ENCODE measurements at places on chromosomes 3 and 15.

DNA sequence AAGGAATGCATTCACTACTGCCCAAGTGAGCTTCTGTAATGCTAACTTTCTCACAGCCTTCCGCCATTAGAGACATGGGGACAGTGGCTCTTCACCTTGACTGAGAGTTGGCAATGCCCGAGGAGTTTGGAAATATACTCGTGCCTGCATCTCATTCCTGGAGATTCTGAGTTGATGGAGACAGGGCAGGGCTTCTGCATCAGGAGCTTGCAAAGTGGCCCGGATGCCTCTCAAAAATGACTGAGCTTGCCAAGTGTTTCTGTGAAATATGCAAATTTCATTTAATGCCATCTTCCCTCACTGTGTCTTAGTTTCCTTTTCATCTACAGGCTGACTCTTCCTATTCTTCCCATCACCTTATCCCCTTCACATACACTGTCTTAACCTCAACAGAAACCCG lies 346.2 kb downstream of the GRM7 start:
- no peak for DNase-seq

DNA sequence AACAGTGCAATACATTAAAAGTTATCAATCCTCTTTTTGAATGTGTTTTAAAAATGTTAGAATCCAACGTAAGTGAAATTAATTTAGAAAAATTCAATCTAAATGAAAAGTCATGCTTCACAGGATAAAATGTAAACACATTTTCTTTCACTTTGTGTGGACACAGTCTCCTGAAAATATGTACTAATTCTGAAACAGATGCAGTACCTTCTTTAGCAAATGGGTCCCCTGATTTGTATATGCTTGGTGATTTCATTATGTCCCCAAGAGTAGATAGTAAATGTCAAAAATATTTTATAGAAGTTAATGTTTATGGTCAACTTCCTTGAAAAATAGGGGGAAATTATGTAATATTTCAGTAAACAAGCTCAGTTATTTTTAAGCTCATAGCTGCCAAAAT lies 28.9 kb downstream of the FOXP1 start:
- no peak for DNase-seq

GRCh38 chr3:48024401-48024800 lies 8.2 kb upstream of the MAP4 start:
- DNase-seq = no peak

DNA sequence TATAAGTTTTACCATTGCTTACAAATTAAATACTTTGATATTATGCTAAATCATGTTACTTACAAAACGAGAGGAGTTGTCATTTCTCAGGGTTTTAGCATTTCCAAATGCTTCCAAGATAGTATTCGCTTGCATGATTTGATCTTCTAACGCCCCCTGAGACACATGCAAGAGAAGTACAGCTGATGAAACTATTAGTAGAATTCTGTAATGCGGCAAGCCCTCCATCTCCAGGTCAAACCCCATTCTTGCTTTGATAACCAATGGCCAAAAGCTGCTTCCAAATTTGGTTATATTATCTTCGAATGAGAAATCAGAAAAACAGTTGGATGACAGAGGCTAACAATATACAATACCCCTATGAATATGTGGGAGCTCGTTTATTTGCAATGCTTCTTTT lies 14.7 kb downstream of the MYH15 start:
- no peak for DNase-seq

DNA sequence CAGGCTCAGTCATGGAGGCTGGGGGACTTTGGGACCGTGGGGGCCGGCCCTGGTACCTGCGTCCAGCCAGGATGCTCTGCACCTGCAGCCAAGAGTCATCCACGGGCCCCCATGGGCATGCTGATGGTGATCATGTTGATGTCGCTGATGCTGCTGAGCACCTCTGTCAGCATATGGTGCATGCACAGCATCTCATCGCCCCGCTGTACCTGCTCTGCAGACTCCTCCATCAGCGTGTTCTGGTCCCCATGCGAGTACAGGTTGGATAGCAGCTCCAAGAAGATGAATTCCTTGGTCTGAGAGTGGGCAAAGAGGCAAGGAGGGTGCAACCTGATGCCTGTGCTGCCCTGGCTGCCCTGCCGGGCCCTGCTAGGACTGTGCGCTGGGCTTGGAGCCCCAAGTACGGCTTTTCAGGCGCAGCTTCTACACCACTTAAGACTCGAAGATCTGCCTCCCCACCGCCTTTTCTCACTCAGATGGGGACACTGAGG lies 7.2 kb downstream of the RPS17 start:
- DNase-seq = no peak

DNA sequence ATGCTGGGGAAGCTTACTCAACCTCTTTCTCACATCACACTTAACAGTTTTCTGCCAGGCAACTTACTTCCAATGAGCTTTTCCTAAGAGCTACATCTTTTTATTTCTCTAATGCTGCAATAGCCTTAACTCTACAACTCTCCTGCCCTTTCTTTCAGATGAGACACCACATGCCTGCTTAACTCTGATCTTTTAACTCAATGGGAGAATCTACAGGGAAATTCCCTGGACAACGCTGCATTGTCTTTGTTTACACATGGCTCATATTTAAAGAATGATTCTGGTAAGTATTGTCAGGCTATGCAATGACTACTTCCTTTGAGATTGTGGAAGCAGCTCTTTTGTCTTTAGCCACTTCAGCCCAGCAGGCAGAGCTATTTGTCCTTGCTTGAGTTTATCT lies 353.1 kb upstream of the BCHE start:
- no peak for DNase-seq

GRCh38 chr3:103218146-103218545 lies 783.3 kb downstream of the ZPLD1 start:
- DNase-seq = no peak

DNA sequence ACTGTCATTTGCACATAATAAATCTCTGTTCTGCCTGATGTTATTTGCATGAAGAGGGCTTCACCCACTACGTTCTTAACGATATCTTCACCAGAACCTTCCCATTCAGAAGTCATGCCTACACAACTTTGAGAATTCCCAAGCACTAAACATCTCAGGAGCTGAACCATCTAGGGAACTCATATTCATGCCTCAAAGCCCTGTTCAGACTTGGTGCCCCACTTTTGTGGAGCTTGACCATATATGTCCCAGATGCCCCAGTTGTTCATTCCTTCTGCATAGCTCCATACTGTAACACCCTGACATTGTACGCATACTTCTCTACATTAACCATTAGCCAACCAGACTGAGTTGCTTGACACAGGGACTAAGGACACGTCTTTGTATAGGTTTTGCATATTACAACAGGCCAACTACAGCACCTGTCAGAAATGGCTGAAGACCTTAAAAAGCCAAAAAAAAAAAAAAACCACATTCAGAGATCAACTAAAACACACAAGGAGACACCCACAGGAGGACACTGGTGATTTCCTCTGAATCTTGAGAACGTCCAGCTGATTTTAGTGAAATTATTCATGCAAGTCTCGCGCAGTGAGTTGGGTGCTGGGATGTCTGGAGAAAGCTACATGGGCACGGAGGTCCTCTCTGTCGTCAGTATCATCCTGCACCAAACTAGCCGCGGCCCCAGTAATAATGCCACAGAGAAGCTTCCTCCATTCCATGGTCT lies 141.4 kb downstream of the FOXP1 start:
- no peak for DNase-seq
